ENCODE measurements at places on chromosomes 13 and 19. TPM values are rescaled to one million over a fixed set of nuclear protein-coding genes. Genes with fewer than 3 reads are reported as not detected.

GRCh38 chr13:35349673-35350278 lies 126.7 kb downstream of the MAB21L1 start:
- no peak for DNase-seq

DNA sequence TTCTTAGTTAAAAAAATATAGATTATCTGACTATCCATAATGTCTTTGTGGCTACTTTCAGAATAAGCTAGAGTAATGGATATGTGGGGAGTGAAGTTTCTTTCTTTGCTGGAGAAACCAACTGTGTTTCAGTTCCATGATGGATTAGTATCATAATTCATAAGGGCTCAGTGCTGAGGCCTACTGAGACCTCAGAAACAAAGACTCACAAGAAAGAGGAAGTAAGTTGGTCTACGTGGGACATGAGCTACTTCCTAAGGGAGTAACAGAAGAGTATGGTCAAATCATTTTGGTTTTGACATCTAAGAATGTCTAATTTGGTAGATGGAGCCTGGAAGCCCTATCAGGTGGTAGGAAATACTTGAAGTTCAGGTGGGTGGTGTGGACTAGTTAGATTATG lies 99.0 kb upstream of the HTR2A start:
- no peak for DNase-seq

DNA sequence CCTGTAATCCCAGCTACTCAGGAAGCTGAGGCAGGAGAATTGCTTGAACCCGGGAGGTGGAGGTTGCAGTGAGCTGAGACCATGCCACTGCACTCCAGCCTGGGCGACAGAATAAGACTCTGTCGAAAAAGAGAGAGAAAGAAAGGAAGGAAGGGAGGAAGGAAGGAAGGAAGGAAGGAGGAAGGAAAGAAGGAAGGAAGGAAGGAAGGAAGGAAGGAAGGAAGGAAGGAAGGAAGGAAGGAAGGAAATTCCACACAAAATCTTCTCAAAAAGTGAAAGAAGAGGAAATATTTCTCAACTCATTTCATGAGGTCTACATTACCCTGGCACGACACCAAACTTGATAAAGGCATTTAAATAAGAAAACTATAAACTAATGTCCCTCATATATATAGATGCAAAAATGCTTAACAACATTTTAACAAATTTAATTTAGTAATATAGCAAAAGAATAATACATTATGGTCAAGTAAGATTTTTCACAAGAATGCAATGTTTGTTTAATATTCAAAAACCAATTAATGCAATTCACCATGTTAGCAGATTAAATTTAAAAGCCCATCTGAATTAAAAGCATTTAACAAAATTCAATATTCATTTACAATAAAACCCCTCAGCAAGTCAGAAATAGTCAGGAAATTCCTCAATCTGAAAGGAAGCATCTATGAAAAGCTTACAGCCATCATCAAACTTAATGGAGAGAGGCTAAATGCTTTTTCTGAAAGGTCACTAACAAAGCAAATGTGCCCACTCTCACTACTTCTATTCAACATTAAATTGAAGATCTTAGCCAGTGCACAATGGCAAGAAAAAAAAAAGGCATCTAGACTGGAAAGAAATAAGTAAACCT lies 12.0 kb upstream of the CPB2 start:
- no peak for DNase-seq

Gene PVR
- 5.2 TPM for total RNA-seq

- no peak for DNase-seq
Measured at GRCh38 chr13:113245849-113246796, 36.7 kb downstream of the CUL4A start.

GRCh38 chr13:89977203-89977602 lies 1370.3 kb upstream of the MIR17HG start:
- no peak for DNase-seq

- DNase-seq: no peak
Measured at GRCh38 chr13:42380420-42381164, 108.6 kb downstream of the AKAP11 start.

Gene ARL11
- 0.20 TPM for total RNA-seq

DNA sequence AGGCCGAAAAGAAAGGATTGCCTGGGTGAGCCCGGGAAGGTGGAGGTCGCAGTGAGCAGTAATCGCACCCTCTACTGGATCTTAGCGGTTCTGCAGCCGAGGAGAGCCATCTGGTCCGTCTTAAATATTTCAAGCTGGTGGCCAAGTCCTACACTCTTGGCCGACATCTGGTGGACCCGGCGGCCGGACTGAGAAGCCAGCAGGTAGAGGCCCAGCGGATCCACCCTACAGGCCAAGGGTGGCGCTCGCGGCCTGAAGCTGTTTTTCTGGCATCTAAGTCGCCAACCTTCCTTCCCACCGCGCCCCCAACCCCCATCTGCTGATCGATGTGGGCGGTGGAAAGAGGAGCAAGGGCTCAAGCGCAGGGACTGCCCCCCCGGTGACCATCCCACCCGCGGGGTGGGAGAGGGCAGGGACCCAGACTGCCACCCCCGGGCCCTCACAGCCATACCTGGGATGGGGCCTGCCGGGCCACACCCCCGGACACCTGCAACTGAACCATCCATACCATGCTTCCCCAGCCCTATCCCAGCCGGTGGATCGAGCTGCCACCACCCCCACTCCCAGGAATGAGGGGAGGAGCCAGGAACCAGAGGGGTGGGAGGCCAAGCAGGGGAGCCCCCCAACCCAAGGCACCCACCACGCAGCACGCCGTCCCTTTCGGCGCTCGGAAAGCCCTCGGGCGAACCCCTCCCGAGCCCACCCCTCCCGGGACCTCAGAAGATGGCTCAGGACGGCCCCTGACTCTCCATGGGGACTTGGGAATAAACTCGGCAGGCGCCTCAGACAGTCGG lies 46.3 kb upstream of the ZNF730 start:
- no peak for DNase-seq

DNA sequence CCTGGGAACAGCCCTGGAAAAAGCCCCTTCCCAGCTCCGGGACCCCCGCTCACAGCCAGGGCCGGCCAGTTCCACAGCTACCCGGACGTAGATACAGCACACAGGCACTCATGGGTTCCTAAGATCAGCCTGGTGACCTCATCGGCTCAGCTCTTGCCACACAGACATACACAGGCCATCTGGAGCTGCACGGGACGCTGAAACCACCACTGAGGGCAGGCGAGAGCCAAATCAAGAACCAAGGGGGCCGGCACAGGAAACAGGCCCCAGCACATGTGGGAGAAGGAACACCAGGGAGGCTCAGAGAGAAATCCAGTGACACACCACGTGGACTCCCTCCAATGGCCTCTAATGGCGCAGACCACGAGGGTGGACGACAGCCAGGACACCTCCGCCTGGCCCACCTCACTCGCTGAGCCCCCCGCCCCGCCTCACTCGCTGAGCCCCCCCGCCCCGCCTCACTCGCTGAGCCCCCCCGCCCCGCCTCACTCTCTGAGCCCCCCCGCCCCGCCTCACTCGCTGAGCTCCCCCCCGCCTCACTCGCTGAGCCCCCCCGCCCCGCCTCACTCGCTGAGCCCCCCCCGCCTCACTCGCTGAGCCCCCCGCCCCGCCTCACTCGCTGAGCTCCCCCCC lies 69.7 kb upstream of the C13orf46 start:
- DNase-seq: no peak

Gene ETV2
- total RNA-seq: 1.2 TPM

GRCh38 chr13:77000475-77000874 lies 8.6 kb downstream of the CLN5 start:
- DNase-seq: no peak

- DNase-seq: no peak
Measured at GRCh38 chr13:51152701-51153100, 41.6 kb upstream of the C13orf42 start.
